ENCODE measurements at places on chromosomes 7 and 10. TPM values are rescaled to one million over a fixed set of nuclear protein-coding genes. Genes with fewer than 3 reads are reported as not detected.

ANKRD22 gene
- 0.53 TPM for polyA plus RNA-seq

AUTS2 gene
- 2.8 TPM for polyA plus RNA-seq

NUTM2D gene
- 1.0 TPM for polyA plus RNA-seq

C10orf71 gene
- not detected for polyA plus RNA-seq

SYT15B gene
- 2.1 TPM for polyA plus RNA-seq

SKIDA1 gene
- polyA plus RNA-seq: 4.1 TPM

CCT6A gene
- 337 TPM for polyA plus RNA-seq

ZEB1 gene
- polyA plus RNA-seq: 8.5 TPM

CLRN3 gene
- 0.08 TPM for polyA plus RNA-seq

TAC1 gene
- not detected for polyA plus RNA-seq

OIT3 gene
- 0.08 TPM for polyA plus RNA-seq

CCDC186 gene
- 6.8 TPM for polyA plus RNA-seq

ANKRD30A gene
- 1.0 TPM for polyA plus RNA-seq

PRR15 gene
- 1.9 TPM for polyA plus RNA-seq

SPDYE1 gene
- polyA plus RNA-seq: not detected

AOC1 gene
- not detected for polyA plus RNA-seq

CPED1 gene
- polyA plus RNA-seq: not detected

CRYGN gene
- polyA plus RNA-seq: not detected

FAM25G gene
- polyA plus RNA-seq: 1.1 TPM

PDZD7 gene
- polyA plus RNA-seq: 0.63 TPM

TWIST1 gene
- polyA plus RNA-seq: 1.3 TPM

TBXAS1 gene
- 8.8 TPM for polyA plus RNA-seq

HTR5A gene
- polyA plus RNA-seq: not detected

PNLIPRP3 gene
- not detected for polyA plus RNA-seq

OR6V1 gene
- polyA plus RNA-seq: not detected
